Hippocampal formation (tissue), 2 donors: ENCODE measurements at places on chromosomes 11 and 22.

DNA sequence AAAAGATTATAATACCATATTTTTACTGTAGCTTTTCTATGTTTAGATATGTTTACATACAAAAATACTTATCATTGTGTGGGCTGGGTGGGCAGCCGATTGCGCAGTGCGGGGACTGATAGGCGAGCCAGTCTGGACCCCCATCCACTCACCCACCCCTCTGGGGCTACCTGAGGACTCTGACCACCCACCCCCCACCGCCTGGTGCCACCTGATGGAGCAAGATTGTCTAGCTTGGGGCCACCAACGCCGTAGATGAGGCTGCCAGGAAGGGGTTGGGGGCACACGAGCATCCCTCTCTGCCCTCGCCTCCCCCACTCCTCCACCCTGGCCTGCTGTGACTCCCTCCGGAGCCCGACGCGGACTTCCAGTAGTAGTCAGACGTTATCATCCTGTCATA lies 32.4 kb downstream of the MIF start:
- DNase-seq: no peak

GRCh38 chr11:42337786-42338455 lies 878.5 kb upstream of the LRRC4C start:
- DNase-seq: no peak

GRCh38 chr11:75849894-75850293 lies 34.9 kb downstream of the UVRAG start:
- no peak for DNase-seq

DNA sequence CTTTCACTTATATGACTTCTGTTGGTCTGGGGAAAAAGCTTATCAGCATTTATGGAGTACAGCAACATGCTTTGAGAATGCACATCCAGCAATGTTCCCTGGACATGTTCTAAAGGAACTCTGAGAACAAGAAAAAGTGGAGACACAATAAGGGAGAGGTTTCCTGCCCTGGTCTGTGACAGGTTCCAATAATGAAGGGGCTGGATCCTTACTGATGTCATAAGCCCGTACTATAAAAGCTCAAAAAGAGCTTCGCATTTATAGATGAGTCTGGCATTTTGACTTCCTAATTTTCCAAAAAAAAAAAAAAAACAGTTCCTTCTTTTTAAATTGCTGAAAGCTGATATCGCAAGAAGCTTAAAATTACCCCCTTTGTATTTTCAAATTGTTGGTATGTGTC lies 129.1 kb downstream of the MPPED2 start:
- no peak for DNase-seq

DNA sequence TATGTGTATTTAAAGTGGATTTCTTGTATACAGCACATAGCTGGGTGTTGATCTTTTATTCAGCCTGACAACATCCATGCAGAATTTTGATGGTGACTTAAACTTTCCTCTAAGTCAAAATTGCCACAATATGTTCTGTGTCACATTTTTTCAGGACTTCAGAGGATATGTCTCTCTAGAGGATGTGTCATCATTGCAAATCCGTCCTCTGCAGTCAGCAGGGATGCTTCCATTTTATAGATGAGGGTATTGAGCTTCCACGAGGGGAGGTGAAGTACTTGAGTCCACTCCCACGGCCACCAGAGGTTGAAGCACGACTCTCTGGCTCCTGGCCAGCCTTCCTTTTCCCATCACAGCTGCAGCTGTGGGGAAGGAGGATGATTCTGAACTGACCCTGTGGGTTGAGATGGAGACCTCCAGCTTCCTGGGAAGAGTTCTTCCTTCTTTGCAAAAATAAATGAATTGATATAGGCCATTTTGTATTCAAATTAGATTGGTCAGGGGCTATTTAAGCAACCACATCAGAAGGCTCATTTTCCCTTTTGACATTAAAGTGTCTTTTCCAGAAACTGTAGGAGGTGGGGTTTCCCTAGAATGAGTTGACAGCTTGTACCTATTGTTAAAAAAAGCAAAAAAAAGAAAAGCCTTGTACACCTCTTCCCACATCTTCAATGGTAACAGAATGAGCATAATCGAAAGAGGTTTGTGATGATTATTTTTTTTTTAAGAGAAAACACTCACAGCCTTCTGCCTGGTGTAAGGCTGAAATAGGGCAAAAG lies 55.2 kb upstream of the MYEOV start:
- no peak for DNase-seq

DNA sequence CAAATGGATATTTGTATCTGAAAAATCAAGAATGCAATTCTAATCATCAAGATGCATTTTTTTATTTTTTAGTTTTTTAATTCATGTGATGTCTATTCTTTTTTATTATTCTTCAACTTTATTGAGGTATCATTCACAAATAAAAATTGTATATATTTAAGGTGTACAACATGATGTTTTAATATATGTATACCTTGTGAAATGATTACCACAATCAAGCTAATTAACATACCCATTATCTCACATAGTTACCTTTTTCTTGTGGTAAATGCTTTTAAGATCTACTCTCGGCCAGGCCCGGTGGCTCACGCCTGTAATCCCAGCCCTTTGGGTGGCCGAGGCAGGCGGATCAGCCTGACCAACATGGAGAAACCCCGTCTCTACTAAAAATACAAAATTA lies 3.7 kb downstream of the HBB start:
- DNase-seq: no peak

DNA sequence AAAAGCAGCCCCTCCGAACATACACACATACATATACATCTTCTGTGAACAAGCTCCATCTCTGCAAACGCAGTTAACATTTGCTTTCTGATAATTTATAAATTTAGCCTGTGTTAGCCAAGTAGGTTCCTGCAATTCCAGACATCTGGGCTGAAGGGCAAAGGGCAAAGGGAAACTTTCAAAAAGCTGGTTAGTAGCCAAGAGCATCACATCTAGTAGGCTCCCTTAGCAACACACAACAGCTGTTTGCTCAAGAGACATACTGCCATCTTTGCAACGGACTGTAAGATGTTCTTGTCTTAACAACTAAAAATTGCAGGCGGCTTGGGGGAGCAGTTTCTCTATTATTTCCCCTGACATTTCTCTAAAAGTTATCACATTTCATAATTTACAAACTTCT lies 134.9 kb downstream of the RBFOX2 start:
- no peak for DNase-seq

- DNase-seq: peak; percentile 18
Observed at GRCh38 chr11:95134491-95134890, 44.8 kb downstream of the ENDOD1 start.

GRCh38 chr22:38831166-38831945 lies 12.5 kb downstream of the NPTXR start:
- DNase-seq: no peak

DNA sequence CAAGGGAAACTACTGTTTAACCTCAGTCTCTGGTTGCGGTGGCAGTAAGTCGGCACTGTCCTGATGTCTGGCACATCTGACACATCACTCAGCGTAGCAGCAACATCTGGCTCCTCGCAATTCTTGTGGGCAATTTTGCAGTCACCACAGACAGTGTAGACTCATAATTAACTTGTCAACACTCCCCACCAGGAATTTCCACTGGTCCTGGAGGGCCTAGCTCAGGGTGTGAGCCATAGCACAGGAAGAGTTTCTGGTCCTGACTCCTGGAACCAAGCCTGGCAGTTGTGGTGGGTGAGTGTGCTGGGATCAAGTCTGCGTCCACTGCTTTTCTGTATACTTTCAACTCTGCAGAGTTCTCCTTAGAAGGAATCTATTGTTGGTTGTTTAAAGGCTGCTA lies 209.7 kb downstream of the SNX19 start:
- DNase-seq: no peak

DNA sequence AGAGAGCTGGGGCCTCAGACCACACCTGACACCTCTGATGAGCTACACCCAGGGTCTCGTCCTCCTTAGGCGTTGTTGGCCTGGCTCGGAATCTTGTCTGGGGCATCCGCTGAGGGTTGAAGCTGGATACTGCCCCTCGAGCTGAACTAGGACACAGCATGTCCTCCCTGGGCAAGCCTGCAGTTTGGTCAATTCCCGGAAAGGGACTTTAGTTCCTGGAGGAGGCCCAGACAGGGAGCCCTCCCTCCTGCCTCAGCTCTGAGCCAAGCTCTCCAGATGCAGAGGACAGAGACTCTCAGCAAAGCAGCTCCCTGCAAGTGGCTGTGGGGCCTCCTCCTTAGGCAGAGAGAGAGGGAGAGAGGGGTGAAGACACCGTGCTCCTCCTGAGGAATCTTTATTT lies 4.9 kb downstream of the APOL3 start:
- no peak for DNase-seq

DNA sequence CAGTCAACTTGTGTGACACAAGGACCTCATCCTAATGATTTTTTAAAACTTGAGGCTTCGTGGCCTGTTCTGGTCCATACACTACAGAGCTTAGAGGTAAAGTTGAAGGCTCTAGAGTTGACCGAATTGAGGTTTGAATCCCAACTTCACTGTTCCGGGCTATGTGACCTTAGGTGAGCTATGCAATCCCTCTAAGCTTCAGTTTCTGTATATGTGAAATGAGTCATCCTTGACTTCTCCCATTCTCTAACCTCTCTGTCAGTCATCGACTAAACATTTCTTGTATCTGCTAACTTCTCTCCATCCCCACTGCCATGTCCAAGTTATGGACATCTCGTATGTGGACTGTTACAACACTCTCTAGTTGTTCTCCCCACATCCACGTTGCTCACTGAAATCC lies 178.2 kb upstream of the TMEM45B start:
- no peak for DNase-seq

- no peak for DNase-seq
Observed at GRCh38 chr22:31530823-31531195, 34.5 kb downstream of the SFI1 start.

GRCh38 chr11:100561323-100561722 lies 125.8 kb upstream of the ARHGAP42 start:
- DNase-seq: no peak

- DNase-seq: no peak
Observed at GRCh38 chr11:79600711-79601110, 159.9 kb upstream of the TENM4 start.

- no peak for DNase-seq
Observed at GRCh38 chr11:105619556-105619955, 9.7 kb downstream of the GRIA4 start.

- DNase-seq: no peak
Observed at GRCh38 chr22:24938741-24939341, 7.7 kb downstream of the LHFPL7 start.

DNA sequence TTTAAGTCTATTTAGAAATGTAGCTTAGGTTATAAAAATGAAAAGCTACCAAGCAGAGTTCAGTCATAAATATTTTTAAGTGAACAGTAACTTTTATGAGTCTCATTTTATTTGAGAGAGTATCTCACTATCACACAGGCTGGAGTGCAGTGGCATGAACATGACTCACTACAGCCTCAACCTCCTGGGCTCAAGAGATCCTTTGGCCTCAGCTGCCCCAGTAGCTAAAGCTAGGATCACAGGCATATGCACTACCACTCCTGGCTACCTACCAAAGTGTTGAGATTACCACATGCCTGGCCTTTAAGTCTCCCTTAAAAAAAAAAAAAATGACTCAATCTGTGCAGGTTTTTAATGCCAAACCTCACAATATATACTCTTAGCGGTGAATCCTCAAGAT lies 34.7 kb upstream of the CLNS1A start:
- no peak for DNase-seq

DNA sequence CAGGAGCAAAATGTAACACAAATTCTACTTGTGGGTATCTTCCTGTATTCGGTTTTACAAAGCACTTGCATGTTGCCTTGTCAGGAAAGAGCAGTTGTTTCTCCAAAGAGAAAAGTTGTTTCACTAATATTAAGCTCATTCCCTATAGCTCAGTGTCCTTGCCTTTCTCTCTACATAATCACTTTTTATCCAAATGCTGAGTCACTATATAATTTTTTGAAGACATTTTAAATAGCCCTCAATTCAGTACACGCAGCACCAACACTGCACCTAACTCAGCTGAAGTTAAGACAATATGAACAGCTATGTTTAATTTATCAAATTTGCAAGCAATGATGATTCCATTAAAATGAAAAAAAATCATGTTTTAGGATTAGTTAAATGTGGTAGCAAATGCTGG lies 14.5 kb upstream of the MRTFA start:
- DNase-seq: no peak

- no peak for DNase-seq
Observed at GRCh38 chr22:35359380-35360065, 21.4 kb upstream of the HMOX1 start.

DNA sequence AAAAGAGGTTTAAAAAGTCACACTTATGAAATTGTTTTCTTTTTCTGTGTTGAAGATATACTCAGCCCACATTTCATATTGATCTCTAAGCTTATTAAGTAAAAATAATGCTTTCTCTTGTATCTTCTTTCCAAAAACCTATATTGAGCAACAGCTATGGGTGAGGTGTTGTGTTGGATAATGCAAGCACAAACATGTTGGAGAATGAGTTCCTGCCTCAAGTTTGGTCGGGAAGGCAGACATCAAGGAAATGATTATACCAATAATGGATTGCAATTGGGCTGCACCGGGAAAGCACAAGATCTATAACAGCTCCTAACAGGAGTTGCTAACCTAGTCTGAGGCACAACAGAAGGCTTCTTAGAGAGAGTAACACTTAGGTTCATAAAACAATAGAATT lies 308.9 kb upstream of the MPPED2 start:
- DNase-seq: no peak

- no peak for DNase-seq
Observed at GRCh38 chr11:61445516-61445915, 15.6 kb downstream of the SDHAF2 start.

DNA sequence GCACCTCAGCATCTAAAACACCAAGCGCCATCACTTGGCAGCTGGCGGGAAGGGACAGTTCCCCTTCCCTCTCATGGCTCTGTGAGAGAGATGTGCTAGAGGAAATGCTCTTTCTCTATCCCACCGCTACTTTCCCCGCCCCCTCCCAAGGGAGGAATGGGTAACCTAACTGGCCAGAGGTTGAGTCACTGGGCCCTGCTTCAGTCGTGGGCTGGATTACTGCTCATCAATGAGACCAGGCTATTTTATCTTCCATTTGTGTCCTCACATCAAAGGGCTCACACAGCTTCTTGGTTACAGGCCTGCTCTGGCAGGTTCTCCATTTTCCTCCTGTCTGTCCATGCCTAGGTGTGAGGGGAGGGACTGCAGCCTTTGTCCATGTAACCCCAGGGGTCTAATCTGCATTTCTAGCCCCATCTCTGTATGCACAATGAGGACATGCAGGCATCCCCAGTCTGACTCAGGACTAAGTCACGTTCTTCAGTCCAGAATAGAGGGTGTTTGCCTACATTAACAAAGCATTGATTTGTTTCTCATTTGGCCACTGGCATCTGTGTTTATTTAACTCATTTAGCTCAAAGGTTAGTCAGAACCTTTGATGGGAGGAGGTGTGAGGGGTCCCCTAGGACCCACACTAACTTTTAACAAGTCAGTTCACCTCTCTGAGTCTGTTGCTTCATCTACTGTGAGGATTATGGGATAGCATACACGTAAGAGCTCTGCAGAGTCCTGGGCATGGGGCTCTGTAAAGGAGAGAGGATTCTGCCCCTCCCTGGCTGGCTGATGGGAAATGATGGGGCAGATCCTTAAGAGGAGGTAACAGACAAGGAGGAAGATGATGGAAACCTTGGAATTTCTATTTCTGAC lies 99.1 kb downstream of the XRRA1 start:
- no peak for DNase-seq

DNA sequence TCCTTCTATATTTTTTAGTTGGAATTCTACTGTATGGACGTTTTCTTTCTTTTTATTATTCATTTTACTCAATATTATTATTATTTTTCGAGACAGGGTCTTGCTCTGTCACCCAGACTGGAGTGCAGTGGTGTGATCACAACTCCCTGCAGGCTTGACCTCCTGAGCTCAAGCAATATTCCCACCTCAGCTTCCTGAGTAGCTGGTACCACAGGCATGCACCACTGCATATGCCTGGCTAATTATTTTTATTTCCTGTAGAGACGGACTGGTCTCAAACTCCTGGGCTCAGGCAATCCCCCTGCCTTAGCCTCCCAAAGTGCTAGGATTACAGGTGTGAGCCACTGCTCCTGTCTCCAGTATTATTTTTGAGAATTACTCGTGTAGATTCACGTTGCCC lies 34.0 kb upstream of the CCDC134 start:
- DNase-seq: no peak
